ENCODE measurements at places on chromosomes 1 and 21.

DNA sequence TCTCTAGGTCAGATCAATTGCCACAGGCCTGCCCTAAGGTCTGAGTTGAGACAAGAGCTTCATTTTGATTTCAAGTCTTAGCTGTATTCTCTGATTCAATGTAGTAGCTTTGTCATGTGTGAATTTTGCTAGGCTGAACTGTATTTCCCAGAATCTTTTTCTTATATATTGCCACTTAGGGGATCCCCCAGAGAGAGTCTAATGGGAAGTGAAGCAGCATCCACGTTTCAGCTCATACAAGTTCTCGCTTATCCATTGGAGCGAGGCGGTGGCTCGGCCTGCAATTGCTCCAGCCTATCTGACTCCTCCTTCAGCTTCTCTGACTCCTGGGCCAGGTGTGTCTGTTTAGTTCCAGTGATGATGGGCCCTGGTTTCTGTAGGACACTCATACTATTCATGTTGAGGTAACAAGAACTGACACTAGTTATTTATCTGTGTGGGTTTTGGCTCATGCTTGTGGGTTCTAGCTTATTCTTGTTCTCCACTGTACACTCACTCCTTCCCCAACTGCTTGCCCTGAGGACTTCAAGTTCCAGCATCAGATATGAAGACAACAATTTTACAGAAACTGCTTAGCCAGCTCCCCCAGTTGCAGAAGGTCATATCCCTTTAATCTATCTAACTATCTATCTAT lies 48.2 kb downstream of the TBX19 start:
- DNase-seq = no peak

GRCh38 chr1:203269654-203270020 lies 35.7 kb upstream of the BTG2 start:
- DNase-seq = no peak

DNA sequence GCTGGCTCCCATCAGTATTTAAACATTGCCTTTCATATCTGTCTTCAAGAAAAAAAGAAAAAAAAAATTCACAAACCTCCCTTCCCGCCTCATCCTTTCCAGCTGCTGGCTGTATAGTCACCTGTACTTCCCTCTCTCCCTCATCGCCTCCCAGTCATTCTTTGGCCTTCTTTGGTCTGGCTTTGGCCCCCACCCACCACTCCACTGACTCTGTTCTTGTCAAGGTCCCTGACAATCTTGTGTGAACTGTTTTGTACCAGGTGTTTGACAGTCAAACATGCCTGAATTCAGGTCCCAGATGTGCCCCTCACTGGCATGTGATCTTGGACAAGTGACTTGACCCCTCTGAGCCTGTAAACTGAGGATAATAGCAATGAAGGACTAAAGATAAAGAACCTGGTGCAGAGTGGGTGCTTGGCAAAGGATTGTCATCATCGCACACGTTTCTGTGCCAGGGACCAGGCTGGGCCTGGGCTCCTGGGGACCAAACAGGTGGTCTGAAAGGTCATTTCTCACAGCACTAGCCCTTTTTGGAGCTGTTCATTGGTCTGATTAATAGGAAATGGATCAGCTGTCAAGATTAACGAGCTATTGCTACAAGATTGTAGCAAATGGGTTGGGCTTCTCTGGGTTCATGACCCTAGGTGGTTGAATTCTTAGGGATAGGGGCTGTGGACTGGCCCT lies 21.5 kb downstream of the PTPRF start:
- no peak for DNase-seq

- DNase-seq = no peak
Observed at GRCh38 chr1:205751036-205751651, 1.2 kb upstream of the NUCKS1 start.

GRCh38 chr1:105785021-105785420 lies 1271.5 kb upstream of the PRMT6 start:
- no peak for DNase-seq

- no peak for DNase-seq
Observed at GRCh38 chr1:35650416-35650815, 9.1 kb upstream of the PSMB2 start.

GRCh38 chr1:20698195-20698910 lies 19.5 kb downstream of the KIF17 start:
- no peak for DNase-seq

DNA sequence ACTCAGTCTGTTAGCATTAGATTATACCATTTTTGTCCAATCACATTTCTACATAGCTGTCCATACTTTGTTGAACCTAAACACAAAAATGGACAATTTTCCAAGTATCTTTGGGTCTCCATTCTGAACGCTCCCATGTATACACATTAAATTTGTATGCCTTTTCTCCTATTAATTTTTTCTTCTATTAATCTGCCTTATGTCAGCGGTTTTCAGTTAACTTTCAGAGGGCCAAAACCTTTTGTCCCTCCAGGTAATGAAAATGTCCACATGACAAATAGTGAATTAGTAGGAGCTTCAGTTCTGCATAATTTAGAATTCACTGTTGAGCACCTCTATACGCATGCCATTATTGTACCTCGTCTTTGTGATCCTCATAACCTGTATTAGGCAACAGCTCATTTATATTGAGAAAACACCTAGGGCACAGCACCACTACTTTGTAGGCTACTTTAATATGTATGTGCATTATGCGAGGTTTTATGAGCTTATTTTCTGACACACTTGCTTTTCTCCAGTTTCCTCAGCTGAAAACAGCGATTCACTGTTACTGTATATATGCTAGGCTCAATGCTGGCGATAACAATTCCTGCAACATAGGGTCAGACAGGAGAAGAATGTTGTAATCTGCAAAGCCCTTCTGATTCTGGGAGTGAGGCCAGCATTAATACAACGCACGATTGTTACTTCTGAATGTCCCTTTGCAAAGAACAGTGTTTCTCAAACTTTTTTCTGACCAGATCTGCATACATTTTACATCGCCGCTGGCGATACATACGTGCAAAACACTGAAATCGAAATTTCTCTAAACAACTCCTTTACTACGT lies 1.1 kb upstream of the ABCD3 start:
- DNase-seq = no peak

- no peak for DNase-seq
Observed at GRCh38 chr1:33464552-33464951, 7.9 kb upstream of the ZSCAN20 start.

DNA sequence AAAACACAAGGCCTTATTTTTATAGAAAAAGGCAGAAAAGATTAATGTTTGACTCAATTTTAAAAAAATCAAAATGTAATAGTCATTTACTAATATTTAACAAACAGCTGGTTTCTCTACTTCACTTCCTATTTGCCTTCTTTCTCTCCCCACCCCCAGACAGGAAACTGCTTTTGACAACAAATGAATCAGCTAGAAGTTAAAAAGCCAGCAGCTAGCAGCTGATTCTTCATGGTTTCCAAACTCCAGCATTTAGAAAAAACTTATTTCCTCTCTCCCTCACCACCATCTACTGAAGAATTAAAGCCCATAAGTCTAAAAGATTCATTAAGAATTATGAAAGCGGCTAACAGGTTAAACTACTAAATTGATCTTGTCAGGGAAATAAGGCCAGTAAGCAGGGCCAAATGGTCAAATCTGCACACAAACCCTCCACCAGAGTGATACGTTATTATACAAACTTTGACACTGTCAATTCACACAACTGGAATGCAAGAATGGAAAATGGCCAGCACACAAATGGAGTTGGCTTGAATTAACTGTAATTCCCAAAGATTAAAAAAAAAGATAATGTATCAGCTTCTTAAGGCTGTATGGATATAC lies 4.0 kb downstream of the WDR26 start:
- DNase-seq = no peak
